ENCODE measurements at places on chromosomes 11 and 22.
A peak's percentile ranks its signal among the peaks of the same experiment; 100 is the strongest.

- no peak for DNase-seq
Measured at GRCh38 chr22:27019827-27020226, 362.4 kb downstream of the MIAT start.

DNA sequence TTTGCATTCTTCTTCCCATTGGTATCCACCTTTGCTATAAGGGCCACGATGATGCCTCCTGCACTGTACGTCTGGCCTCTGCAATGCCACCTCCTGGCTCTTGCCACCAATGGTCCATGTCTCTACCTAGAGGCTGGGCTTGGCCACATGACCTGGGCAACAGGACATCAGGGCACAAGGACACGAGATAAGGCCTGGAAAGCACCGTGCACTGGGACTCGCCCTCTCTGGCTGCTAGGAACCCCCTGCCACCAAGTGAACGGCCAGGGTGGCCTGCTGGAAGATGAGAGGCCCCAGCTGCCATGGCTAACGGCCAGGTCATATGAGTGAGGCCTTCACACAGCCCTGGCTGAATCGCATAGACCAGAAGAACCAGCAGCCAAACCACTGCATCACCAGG lies 87.4 kb downstream of the TRMU start:
- no peak for DNase-seq

DNA sequence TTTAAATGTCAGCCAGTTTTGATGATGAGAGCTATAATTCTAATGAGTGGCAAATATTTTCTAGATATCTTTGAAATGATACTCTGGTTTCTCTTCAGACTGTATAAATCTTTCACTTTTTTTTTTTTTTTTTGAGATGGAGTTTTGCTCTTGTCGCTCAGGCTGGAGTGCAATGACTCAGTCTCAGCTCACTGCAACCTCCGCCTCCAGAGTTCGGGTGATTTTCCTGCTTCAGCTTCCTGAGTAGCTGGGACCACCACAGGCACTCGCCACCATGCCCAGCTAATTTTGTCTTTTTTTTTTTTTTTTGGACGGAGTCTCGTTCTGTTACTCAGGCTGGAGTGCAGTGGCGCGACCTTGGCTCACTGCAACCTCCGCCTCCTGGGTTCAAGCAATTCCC lies 113.6 kb downstream of the TEAD1 start:
- no peak for DNase-seq

- DNase-seq: no peak
Measured at GRCh38 chr11:74929431-74930363, 19.2 kb downstream of the XRRA1 start.

- no peak for DNase-seq
Measured at GRCh38 chr11:75563501-75563977, 1.5 kb downstream of the SERPINH1 start.

- DNase-seq: no peak
Measured at GRCh38 chr11:62535802-62536201, 10.8 kb downstream of the AHNAK start.

GRCh38 chr11:57777969-57778317 lies 16.3 kb downstream of the CTNND1 start:
- no peak for DNase-seq

- no peak for DNase-seq
Measured at GRCh38 chr11:10605941-10606381, 37.5 kb upstream of the LYVE1 start.

- no peak for DNase-seq
Measured at GRCh38 chr11:40987776-40988435, 471.5 kb downstream of the LRRC4C start.

GRCh38 chr11:1478544-1478943 lies 8.0 kb downstream of the MOB2 start:
- no peak for DNase-seq

DNA sequence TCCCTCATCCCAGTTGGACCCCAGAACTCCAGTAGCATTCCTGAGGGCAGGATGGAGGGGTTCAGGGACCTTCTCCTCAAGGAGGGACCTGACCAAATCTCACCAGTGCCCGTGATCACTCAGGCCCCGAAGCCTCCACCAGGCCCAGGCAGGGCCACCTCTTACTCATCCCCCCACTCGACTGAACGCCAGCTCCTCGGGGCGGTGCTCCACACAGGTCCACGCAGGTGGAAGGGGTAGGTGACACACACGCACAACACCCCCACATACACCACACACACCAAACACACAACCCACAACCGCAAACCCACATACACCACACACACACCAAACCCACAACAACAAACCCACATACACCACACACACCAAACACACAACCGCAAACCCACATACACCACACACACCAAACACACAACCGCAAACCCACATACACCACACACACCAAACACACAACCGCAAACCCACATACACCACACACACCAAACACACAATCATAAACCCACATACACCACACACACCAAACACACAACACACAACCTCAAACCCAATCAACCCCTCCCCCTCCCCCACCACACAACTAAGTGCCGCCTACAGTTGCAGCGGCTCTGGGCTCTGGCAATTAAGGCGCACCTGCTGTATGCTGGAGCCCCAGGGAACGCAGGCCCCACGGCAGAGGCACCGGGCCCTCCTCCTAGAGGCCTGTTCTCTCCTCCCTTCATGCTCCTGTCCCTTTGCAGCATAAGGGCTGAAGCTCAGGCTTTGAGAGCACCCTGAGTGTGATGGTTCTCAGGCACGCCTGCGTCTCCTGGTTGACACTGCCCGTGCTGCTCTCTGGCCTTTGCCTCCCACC lies 1318.1 kb downstream of the TBC1D22A start:
- no peak for DNase-seq

- DNase-seq: no peak
Measured at GRCh38 chr11:32584921-32585320, 1.3 kb downstream of the EIF3M start.

- DNase-seq: no peak
Measured at GRCh38 chr22:48343461-48343860, 1484.2 kb downstream of the BRD1 start.

DNA sequence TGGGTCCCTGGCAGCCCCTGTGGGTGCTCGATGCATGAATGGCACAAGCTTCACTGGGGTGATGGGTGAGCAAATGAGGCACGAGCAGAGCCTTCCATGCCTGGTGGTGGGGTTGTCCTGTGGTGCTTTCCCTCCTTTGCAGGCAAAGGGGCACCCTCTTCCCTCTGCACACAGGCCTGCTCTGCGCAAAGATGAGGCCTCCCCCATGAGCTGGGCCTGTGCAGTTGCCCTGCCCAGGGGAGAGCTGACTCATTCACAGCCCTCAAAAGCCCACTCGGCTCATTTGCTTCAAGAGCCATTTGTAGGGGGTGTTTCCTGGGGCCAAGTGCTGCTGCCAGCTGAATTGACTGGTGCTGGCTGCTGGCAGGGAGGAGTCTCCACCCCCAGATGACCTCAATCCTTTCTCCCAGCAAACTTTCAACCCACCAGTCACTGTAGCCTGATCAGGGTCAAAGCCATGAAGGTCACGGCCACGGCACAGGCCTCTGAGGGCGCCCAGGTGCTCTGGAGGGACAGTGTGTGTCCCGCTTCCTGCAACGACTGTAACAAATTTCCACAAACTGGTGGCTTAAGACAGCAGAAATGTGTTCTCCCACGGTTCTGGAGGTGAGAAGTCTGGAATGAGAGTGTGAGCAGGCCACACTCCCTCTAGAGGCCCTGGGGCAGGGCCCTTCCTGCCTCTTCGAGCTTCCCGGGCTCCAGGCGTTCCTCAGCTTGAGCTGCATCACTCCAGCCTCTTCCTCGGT lies 48.8 kb upstream of the ANO1 start:
- DNase-seq: no peak

GRCh38 chr11:24615451-24616160 lies 118.8 kb downstream of the LUZP2 start:
- no peak for DNase-seq

GRCh38 chr11:66136752-66137123 lies 66.7 kb downstream of the PACS1 start:
- DNase-seq: no peak

DNA sequence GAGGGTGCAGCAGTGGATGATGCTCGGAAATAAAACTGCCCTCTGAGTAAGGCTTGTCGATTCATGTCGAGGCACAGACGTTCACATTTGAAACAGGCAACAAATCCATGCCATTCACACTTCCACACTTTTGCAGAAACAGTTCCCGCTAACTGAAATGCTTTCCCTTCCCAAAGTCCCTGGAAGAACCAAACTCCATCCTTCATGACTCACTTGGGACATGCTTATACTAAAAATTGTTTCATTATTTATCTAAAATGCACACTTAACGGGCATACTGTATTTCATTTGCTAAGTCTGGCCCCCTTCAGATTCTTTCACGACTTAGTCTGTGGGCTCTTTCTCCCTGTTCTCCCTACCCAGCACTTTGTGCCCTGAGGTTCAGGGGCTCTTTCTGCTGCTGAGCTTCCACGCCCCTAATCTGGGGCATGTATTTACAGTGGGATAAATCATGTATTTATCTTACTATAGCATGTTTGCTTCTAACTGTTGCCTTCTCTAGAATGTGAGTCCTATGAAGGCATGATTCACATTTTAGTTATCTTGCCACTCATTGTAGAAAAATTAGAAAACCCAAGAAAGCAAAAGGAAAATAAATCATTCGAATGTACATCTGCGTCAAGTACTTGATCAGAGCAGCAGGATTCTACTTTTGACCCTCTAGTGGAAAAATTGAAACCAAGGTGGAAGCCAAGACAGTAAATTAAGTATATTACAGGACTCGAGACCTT lies 12.5 kb downstream of the SCGB1A1 start:
- DNase-seq: no peak

DNA sequence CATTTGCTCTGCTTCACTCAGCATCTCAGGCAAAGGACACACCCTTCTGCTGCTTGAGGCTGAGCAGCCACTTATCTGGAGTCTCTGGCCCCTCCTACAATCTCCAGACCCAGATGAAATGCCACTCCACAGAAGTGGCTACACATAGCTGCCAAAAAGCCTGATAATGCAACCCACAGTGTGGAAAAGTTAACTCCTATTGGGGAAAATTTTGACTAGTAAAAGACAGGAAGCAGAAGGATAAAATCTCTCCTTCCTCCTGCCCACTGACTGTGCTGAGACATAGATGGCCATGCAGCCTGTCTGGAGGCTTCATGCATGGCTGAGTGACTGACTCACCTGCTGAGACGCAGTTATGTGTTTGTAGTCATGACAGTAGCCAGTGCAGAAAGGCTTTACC lies 92.3 kb upstream of the TEAD1 start:
- DNase-seq: no peak

- DNase-seq: no peak
Measured at GRCh38 chr22:33909911-33910310, 10.4 kb downstream of the LARGE1 start.

GRCh38 chr22:38614332-38615063 lies 41.7 kb downstream of the FAM227A start:
- DNase-seq: no peak

DNA sequence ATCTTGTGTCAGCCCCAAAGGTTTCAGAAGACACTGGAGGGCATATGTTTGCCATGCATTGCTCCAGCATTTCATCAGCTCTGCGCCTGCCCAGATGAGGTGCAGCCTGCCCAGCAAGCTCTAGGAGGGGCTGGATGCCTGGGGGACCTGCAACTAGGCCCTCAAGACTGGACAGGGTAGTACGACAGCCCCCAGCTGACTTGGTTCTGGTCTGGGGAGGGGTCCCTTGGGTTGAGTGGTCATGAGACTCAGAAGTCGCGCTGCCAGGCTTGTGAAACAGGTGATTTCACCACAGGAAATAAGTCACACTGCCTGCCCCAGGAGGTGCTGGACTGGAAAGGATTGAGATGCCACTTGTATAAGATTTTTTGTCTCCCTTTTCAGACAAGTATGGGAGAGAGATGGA lies 23.4 kb downstream of the TPBGL start:
- DNase-seq: no peak

DNA sequence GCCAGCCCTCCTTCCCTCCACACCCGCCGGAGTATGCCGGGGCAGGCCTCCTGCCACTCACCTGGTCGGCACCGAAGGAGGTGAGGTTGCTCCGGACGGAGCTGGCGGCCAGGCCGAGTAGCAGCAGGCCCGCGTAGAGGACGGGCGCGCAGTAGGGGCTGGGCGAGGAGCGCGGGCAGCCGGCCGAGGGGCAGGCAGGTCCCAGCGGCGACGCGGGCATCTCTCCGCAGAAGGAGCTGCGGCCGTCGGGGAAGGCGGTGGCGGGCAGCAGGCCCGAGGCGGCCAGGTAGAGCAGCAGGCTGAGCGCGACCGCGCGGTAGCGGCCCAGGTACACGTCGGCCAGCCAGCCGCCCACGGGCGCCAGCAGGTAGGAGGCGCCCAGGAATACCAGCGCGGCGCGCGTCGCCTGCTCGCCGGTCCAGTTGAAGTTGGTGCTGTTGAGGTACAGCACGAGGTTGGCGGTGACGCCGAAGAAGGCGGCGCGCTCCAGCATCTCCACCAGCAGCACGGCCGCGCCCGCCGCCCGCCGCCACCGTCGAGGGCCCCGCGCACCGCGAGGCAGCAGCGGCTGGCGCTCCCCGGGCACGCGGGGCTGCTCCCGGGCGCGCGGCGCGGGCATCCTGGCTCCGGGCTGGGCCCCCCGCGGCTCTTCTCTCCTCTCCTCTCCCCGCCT lies 907 bp downstream of the SLC15A3 start:
- DNase-seq: no peak

DNA sequence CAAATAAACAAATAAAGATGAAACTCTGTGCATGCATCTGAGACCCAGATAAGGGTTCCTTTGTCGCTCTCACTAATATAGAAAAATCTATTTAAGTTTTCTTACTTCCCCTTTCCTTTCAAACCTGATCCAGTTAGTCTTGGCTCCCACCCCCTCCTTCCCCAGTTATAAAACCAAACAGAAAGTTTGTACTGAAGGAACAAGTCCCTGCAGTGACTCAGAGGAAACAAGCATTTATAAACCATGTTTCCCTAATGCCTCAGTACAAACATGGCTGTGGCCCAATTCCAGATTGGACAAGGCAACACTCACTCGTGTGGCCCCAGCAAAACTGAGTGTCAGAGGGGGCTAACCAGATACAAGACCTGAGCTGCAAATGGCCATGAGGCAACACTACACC lies 65.5 kb upstream of the ARHGAP20 start:
- DNase-seq: no peak

DNA sequence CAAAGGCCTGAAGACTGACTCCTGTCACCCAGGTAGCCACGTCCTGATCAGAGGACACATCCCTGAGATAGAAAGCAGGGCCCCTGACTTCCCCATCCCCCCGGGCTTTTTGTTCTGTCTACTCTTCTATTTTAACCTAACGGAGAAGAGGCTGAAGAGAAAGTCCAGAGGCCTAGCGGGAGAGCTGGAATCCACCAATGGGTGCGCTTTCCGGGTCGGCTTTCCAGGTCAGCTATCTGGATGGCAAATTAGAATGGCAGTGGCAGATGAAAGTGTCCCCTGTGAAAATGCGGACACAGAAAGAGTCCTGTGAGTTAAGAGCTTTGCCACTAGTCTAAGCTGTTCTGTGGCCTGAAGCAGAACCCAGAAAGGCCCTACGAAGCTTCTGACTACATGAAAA lies 13.1 kb upstream of the SERPING1 start:
- DNase-seq: no peak

- no peak for DNase-seq
Measured at GRCh38 chr22:32855045-32855756, 53.7 kb downstream of the TIMP3 start.

- peak; percentile 67 for DNase-seq
Measured at GRCh38 chr22:50190941-50191741, 5.4 kb downstream of the TRABD start.

- DNase-seq: no peak
Measured at GRCh38 chr11:132976115-132976514, 556.2 kb downstream of the OPCML start.

All from stimulated activated CD8-positive, alpha-beta memory T cell treated with anti-CD3 and anti-CD28 coated beads, Interleukin-15, amount 100 ng/mL, for 48 hours (primary cell).